ENCODE measurements at places on chromosomes 16 and 17.

DNA sequence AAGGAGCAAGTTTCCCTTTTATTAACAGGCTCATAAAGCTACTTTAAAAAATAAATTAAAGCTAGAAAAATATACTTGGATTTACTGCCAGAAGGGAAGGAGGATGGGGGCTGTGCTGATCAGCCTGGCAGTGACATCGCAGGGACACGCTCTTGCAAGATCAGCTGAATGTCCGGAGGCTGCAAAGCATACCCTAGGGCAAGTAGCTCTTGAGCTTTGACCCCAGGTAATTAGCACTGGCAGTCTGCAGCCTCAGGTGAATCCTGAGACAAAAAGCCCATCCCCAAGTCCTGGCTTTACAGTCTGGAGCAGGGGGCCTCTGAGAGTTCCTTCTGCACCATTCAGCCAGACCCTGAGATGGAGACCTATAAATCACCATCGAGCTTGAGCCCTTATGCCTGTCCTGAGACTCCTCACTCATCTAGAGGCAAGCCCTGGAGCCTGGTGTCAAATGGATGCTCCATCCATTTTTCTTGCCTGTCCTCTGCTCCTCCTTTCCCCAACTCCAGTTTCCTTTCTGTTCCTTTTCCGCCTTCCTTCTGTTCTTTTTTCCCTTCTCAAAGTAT lies 131.7 kb downstream of the TMEM114 start:
- DNase-seq: no peak

DNA sequence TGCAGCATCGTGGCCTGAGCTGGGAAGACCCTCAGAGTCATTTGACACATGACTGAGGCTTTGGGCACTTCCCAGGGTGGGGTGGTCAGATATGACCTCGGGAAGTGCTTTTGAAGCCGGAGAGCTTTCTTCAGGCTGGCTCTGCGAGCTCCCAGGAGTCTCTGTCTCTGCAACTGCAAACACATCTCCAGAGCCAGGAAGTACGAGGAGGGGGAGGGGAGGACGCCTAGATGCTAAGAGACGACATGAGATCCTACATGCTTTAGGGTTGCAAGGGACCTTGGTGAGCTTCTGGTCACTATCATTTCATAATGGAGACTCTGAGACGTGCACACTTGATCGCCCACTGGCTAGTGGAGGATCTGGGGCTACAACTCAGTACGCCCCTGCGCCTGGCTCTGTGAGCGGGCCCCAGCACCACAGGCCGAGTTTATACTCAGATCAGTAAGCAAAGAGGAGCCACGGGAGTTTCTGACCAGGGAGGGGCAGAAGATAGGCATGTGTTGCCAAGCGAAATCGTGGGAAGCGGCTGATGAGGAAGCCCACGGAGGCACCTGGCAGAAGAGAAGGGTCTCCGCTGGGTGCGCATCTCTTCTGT lies 527 bp upstream of the MGAT5B start:
- DNase-seq: no peak

DNA sequence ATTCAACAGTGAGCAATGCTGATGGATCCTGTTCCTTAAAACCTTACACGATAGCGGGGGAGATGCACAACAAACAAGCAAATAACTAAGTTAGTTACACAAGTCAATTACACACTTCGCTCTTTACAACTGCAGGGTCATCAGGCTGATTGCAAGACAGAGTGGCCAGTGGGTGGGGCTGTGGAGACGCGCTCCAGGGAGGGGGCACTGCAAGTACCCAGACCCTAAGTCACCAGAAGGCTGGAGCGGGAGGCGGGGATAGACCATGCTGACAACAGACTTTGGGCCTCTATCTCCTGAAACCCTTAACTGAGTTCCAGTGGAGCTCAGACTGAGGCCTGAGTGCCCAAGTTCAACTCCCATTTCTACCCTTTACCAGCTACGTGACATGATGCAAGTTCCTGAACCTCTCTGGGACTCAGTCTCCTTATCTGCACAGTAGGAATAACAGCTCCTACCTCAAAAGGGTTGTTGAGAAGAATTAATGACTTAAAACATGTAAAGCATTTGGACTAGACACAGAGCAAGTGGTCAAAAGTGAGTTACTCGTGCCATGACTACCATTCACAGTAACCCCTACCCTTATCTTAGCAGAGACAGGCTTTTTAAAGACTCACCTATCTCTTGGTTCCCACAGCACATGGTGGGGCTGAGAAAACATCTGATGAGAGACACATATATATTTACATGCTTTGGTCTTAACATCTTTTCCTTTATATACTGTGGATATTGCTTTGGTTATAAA lies 10.4 kb downstream of the CPPED1 start:
- DNase-seq: no peak

DNA sequence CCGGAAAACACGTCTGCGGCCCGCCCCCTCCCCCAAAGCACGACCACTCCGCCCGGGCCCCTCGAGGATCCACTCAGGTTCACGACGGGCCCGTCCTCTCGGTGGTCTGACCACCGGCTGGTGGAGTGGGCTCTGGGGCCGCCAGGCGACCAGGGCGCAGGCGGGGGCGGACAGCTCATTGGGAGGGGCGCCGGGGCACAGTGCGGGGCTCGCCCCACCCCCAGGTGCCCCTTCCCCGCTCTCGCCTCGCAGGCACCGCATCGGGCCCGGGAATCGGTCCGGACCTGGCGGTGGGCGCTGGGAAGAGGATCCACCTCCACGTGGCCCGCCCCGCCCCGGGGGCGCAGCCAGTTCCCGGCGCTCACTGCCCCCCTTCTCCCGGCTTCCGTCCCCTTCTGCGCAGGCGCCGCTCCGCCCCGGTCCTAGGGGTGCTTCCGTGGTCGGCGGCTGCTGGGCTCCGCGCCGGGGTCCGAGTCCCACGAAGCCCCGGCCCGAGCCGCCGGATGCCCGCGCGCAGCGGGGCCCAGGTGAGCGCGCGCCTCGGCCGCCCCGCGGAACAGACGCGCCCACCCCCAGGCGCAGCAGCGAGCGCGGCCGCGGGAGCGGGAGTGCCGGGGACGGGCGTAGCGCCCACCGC lies at the start of gene MPG:
TSS of gene MPG (plus strand) at position 419 of the 637 bp plus-strand sequence. CDS start at position 504, 85 bp downstream.
- DNase-seq: peak; percentile 83

DNA sequence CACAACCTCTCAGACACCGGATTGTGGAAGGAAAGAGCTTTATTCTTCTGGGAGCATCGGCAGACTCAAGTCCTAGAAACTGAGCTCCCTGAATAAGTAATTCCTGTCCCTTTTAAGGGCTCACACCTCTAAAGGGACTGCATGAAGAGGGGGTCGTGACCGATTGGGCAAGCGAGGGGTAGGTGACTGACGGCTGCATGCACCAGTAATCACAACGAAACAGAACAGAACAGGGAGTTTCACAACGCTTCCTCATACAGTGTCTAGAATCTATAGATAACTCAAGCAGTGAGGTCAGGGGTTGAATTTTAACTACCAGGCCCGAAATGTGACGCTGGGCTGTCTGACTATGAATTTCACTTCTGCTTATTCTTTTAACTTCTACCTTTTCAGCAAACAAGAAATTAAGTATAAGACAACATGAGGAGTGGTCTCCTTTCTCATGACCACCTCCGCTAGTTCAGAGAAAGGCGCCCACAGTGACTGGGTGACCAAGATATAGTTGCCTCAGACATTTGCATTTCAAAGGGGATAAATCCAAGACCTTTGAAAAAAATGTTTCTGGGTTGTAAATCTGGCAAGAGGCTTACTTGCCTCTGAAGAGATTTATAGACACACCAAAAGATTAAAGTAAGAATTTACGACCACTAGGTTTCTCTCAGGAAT lies 88.4 kb upstream of the ATF7IP2 start:
- no peak for DNase-seq

GRCh38 chr17:77611791-77612502 lies 346.6 kb upstream of the TNRC6C start:
- no peak for DNase-seq

GRCh38 chr16:53052519-53053501 lies at the start of gene CHD9NB:
TSS of gene CHD9NB (minus strand) at chr16:53052897. CDS start at chr16:53044158, 8,739 bp downstream.
- no peak for DNase-seq

DNA sequence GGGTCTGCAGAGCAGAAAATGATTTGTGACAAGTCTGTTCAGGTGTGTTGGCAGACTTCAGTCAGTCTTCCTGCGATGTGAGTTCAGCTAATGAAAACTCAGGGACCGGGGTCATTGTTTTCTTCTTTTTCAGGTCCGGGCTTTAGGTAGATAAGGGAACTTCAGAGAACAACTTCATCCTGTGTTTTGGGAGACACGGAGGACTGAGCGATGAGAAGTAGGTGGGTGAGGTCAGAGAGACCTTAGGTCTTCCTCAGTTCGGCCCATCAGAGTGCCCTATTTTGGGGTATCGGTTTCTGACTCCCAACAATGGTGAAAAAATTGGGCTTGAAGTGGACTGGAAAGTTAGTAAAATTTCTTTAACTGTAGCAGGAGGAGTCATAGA lies 88.9 kb upstream of the ATF7IP2 start:
- no peak for DNase-seq

DNA sequence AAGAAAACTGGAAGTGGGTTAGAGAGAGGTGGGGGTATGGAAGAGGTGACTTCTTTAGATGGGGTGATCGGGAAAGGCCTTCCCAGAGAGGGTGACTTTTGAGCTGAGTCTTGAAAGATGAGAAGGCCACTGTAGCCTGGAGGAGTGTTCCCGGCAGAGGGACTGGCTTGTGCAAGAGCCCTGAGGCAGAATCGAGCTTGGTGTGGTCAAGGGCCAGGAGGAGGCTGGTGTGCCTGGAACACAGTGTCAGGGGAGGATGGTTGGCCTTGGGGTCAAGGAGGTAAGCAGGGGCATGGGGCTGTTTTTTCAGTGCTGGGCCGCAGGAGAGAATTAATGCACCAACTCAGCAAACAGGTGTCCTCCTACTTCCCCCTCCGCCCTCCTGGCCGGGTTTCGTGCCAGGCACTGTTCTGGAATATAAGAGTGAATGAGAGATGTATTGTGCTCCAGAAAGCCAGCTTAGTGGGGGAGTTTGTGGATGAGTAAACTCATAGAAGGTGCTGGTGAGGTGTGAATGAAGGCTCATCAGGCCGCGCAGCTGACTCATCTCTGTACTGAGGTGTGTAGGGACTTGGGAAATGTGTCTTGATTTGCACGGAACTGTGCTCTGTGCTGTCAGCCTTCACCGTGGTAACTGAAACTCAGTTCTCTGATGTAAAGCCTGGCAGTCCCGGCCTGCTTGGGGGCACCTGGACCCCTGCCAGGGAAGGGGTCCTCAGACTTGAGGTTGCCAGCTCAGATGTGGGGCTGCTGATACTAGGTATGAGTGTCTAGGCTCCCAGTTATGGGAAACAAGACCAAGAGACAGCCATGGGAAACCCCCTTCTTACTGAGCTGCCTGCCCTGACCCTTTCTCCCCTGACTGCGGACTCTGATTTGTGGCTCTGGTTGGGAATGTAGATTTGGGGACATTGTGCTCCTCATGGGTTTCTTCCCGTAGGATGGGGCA lies 15.3 kb downstream of the KSR1 start:
- DNase-seq: peak; percentile 62

GRCh38 chr16:66008136-66008535 lies 358.4 kb upstream of the CDH5 start:
- no peak for DNase-seq

GRCh38 chr17:19904924-19905323 lies 37.2 kb upstream of the ULK2 start:
- no peak for DNase-seq

DNA sequence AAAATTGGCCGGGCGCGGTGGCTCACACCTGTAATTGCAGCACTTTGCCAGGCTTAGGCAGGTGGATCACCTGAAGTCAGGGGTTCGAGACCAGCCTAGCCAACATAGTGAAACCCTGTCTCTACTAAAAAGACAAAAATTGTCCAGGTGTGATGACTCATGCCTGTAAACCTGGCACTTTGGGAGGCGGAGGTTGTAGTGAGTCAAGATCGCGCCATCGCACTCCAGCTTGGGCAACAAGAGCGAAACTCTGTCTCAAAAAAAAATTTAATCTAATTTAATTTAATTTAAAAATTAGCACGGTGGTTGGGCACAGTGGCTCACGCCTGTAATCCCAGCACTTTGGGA lies 1.6 kb upstream of the HBQ1 start:
- DNase-seq: no peak

- DNase-seq: no peak
Measured at GRCh38 chr16:88907768-88908167, 41.3 kb upstream of the PABPN1L start.

- no peak for DNase-seq
Measured at GRCh38 chr17:63568563-63568962, 18.3 kb downstream of the DCAF7 start.

- DNase-seq: no peak
Measured at GRCh38 chr17:71799657-71800056, 321.2 kb upstream of the SOX9 start.

- no peak for DNase-seq
Measured at GRCh38 chr17:14856176-14856575, 408.9 kb downstream of the PMP22 start.

DNA sequence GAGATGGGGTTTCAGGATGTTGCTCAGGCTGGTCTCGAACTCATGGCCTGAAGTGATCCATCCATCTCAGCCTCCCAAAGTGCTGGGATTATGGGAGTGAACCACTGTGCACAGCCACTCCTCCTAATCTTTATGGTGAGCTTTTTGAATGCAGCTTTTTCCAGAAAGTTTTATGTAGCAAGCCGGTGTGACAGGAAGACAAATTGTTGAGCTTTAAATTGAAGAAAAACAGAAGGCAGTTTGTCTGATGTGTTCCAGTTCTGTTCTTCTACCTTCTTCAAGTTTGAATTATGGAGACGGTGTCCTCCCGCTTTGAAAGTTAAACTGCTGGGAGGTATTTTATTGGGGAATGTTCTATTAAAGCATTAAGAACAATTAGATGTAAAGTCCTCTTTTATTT lies 177.1 kb downstream of the SNX29 start:
- DNase-seq: no peak

- peak; percentile 35 for DNase-seq
Measured at GRCh38 chr17:50563092-50563511, 2.6 kb downstream of the CACNA1G start.

- DNase-seq: no peak
Measured at GRCh38 chr16:75264999-75265910, 13.8 kb upstream of the BCAR1 start.

DNA sequence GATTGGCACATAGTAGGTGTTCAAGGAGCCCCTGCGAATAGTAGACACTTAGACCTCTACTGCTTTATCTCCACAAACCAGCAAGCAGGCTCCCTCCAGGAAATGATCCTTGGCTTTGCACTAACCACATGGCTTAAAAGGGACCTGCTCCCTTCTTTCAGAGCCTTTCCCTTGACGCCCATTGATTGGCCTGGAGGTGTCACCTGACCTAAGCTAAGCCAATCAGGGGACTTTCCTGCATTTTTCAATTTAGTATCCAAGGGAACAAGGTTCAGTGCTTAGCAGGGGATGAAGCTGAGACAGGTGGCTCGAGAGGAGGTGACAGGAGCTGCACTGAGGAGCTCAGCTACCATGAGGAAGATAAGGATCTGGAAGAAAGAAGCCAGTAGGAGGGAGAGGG lies 52.8 kb downstream of the CLEC19A start:
- DNase-seq: no peak

GRCh38 chr17:32664936-32665583 lies 178.3 kb downstream of the CDK5R1 start:
- no peak for DNase-seq

- no peak for DNase-seq
Measured at GRCh38 chr17:47961406-47961805, 3.7 kb upstream of the PRR15L start.

Data from activated T-cell treated with anti-CD3 and anti-CD28 coated beads, Interleukin-2, amount 50 U/mL, for 1 hour (primary cell).